ENCODE measurements at places on chromosomes 3 and 15. TPM values are rescaled to one million over a fixed set of nuclear protein-coding genes. Genes with fewer than 3 reads are reported as not detected.

DNA sequence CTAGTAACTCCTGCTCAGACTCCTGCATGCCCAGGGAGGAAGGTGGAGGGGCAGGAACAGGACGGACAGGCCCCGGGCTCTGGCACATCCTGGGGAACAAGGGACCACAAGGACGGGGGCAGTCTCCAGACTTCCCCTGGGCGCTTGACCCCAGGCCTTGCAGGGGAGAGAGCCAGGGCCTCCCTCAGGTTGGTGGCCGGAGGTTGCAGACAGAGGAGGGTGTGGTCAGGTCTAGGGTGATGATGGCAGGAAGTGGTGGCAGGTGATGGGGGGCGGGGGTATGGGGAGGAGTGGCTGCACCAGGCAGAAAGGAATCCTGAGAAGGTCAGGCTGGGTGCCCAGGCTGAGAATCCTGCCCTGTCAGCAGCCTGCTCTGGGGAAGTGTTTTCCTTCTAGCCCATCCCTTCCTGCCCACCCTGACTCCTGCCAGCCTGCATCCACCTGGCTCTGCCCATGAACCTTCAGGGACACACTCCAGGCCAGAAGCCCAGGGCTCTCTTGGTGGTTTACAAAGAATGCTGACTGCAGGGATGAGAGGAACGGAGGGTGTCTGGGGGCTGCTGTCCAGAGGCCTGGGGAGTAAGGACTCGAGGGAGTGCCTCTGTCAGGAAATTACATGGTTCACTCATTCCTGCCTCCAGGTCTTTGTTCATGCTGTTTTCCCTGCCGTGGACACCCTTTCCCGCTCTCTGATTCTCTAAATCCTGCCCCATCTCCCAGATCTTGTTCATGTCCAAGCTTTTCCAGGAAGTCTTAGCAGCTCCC lies 15.8 kb downstream of the LOXL1 start:
- no peak overlapping the region for H3K4me3 ChIP-seq
- no peak for DNase-seq
- peaks cover 7% of the 10 kb centered on the region for H3K4me1 ChIP-seq
- H3K27me3 ChIP-seq = no peaks in the 10 kb centered on the region

DNA sequence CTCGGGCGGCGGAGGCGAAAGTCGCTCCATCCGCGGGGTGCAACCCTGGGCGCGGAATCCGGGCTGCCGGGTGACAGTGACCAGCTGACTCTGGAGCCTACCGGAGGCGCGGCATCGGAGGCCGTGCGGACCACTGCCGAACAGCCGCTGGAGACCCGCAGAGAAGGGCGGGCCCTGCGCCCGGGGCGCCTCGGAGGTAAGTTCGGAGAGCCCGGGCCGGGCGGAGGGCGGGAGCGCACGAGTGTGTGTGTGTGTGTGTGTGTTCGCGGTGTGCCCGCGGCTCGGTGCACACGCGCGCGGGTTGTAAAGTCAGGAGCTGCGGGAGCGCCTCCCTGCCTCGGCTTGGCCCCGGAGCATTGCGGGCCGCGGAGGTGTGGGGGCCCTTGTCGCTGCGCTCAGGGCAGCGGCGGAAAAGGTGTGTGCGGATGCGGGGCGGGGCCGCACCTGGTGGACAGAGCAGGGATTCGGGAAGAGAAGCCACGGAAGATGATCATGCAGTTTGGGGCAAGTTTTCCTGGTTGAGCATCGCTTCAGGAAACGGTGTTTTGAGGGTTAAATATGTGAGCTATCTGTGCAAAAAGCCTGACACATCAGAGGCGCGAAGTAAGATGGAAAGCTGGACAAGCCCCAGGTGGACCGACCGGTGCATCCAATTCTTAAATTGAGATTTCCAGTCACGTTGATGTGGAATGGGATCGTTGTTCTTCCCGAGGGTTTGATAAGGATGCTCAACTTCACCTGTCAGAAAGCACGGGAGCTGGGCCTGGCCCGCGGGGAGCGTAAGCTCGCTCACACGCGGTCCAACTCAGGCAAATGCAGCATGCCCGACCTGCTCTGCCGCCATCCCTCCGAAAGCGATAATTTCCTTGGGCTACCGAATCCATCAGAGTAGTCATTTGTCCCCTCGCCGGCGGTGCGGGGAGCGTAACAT lies 474 bp downstream of the MINAR1 start:
- peaks cover 85% of the 10 kb centered on the region for H3K27me3 ChIP-seq
- peak overlapping the region; percentile 59 for H3K27ac ChIP-seq
- no peak for DNase-seq
- H3K4me3 ChIP-seq = peak overlapping the region; percentile 77
- H3K36me3 ChIP-seq = no peaks in the 10 kb centered on the region

GRCh38 chr15:27059610-27060202 lies 88.7 kb downstream of the GABRG3 start:
- peaks cover 8% of the 10 kb centered on the region for H3K4me1 ChIP-seq
- DNase-seq = peak; percentile 25
- H3K27ac ChIP-seq = no peak overlapping the region
- no peak overlapping the region for H3K4me3 ChIP-seq

DNA sequence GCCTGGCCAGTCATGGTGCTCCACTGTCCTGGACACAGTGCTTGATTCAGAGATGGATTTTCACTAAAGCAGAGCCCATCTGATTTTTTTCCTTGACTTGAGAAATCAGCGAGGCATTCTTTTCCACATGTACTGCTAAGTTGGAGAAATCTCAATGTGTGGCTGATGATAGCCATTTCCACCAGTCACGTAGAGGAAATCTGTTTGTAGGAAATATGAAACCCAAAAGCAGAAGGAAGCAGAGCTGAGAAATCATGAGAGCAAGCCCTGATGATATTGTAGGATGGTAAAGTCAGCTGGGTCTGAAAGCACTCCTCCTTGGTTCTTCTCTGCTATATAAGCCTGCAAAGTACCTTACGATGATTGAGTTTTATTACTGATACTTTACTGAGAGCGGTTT lies 1233.4 kb downstream of the ROBO2 start:
- H3K4me1 ChIP-seq = no peaks in the 10 kb centered on the region
- no peaks in the 10 kb centered on the region for H3K27me3 ChIP-seq
- no peak overlapping the region for H3K27ac ChIP-seq
- H3K36me3 ChIP-seq = no peaks in the 10 kb centered on the region
- DNase-seq = no peak
- no peak overlapping the region for H3K4me3 ChIP-seq

DNA sequence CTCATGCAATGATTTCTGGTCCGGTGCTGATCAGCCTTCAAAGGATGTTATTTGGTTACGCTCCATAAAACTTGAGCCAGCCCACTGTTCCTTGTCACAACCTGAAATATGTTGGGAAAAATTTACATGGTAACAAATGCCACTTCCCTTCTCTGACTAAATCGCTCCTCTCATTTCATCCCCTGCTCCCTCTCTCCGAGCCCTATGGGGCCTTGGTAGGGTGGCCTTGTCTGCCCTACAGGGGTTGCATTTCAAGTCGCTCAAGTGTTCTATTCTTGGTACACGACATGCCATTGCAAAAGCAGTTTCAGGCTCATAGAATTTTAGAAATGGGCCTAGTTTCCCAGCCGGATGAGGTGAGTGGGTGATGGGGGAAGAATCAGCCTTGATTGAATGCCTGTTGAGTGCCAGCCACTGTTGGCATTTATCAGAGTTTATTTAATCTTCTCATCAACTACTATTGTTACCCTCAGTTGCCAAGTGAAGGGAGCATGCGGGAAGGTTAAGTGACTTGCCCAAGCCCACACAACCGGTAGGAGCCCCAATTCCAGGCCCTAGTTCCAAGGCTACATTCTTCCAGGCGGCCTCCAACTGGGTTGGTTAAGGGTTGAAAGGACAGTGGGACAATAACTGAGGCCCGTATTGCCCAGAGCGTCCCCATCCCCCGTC lies 961 bp upstream of the ABHD2 start:
- H3K27ac ChIP-seq = no peak overlapping the region
- H3K27me3 ChIP-seq = no peaks in the 10 kb centered on the region
- DNase-seq = no peak
- peaks cover 3% of the 10 kb centered on the region for H3K4me1 ChIP-seq

- peaks cover 2% of the 10 kb centered on the region for H3K4me1 ChIP-seq
- no peak overlapping the region for H3K4me3 ChIP-seq
- no peaks in the 10 kb centered on the region for H3K27me3 ChIP-seq
- no peak overlapping the region for H3K27ac ChIP-seq
- no peak for DNase-seq
Measured at GRCh38 chr15:36330598-36330997, 248.8 kb upstream of the CDIN1 start.

DNA sequence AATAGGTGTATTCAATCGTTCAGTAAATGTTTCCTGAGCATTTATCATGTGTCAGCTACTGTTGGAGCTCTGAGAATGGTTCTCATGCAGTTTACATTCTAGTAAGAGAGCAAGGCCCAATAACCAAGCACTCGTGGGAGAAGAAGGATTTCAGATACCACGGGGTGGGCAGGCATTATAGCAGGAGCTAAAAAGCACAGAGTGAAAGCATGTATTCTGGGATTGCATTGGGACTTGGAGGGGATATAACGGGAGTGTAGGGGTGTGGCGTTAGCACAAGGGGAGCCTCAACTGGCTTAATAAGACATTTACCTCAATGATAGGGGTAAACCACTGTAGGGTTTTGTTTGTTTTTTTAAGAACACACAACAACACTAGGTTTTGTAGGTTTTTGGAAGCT lies 1.6 kb upstream of the SIAH2 start:
- H3K4me1 ChIP-seq = peaks cover 25% of the 10 kb centered on the region
- H3K27ac ChIP-seq = no peak overlapping the region
- no peaks in the 10 kb centered on the region for H3K36me3 ChIP-seq
- DNase-seq = no peak

DNA sequence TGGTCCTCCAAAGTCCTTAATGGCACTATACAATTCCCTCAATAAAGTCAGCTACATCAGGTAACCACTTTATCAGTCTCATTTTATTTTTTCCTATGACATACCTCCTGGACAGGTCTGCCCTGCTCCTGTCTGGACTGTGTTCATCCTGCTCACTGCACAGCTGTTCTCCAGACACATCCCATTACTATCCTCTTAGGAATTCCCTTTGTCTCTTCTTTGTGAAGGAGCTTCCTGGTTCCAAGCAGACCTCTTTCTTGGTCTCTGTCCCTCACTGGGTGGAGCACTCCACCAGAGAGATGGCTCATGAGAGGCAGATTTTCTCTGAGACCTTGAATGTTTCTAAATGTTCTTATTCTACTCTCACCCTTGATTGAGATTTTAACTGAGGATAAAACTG lies 60.1 kb downstream of the KY start:
- H3K36me3 ChIP-seq = no peaks in the 10 kb centered on the region
- H3K27me3 ChIP-seq = peaks cover 3% of the 10 kb centered on the region
- DNase-seq = no peak
- H3K27ac ChIP-seq = no peak overlapping the region
- H3K4me3 ChIP-seq = no peak overlapping the region
- H3K4me1 ChIP-seq = peaks cover 8% of the 10 kb centered on the region

GRCh38 chr3:77309460-77309859 lies 269.6 kb downstream of the ROBO2 start:
- H3K27me3 ChIP-seq = no peaks in the 10 kb centered on the region
- peaks cover 2% of the 10 kb centered on the region for H3K4me1 ChIP-seq
- peaks cover 3% of the 10 kb centered on the region for H3K36me3 ChIP-seq
- no peak overlapping the region for H3K27ac ChIP-seq

GRCh38 chr3:149004622-149005021 lies 13.3 kb downstream of the GYG1 start:
- no peaks in the 10 kb centered on the region for H3K27me3 ChIP-seq
- H3K4me3 ChIP-seq = no peak overlapping the region
- H3K4me1 ChIP-seq = peaks cover 13% of the 10 kb centered on the region
- peaks cover 11% of the 10 kb centered on the region for H3K36me3 ChIP-seq
- no peak for DNase-seq

DNA sequence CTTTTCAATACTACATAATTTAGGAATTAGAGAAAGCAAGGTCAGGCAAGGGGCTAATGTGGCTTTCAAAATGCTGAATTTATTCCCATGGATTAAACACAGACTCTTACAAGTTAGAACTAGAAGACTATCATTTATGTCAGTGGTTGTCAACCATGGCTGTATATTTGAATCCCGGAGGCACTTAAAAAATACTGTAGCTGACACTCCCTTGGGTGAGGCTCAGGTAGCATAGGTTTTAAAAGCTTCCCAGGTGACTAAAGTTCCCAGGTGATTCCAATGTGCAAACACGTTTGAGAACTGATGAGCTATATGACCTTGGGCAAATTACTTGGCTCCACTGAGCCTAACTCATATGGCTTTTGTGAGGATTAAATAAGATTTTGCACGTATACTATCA lies 29.6 kb downstream of the AAGAB start:
- DNase-seq = no peak
- no peak overlapping the region for H3K27ac ChIP-seq
- H3K27me3 ChIP-seq = no peaks in the 10 kb centered on the region
- no peak overlapping the region for H3K4me3 ChIP-seq

DNA sequence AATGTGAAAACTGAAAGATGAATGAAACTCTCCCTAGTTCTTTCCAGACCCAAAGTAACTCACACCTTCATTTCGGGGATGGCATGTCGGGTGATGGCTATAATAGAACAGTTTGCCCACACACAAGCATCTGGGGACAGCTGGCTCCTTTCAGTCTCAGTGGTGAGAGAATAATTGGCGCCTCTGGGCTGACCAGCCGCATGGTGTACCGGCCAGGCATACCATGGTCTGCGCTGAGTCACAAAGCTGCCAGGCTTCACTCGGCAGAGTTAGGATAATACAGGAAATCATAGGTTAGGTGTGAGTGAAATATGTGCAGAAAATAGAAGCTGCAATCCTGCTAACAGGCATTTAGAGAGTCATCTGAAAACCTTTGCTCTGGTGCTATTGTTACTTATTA lies 80.4 kb upstream of the IGF1R start:
- H3K4me3 ChIP-seq = no peak overlapping the region
- no peak for DNase-seq
- no peak overlapping the region for H3K27ac ChIP-seq
- H3K27me3 ChIP-seq = peaks cover 41% of the 10 kb centered on the region
- H3K36me3 ChIP-seq = no peaks in the 10 kb centered on the region

- no peak for DNase-seq
- no peaks in the 10 kb centered on the region for H3K27me3 ChIP-seq
- no peak overlapping the region for H3K4me3 ChIP-seq
- H3K36me3 ChIP-seq = peaks cover 1% of the 10 kb centered on the region
Measured at GRCh38 chr15:41411441-41411840, 5.5 kb upstream of the RTF1 start.

DNA sequence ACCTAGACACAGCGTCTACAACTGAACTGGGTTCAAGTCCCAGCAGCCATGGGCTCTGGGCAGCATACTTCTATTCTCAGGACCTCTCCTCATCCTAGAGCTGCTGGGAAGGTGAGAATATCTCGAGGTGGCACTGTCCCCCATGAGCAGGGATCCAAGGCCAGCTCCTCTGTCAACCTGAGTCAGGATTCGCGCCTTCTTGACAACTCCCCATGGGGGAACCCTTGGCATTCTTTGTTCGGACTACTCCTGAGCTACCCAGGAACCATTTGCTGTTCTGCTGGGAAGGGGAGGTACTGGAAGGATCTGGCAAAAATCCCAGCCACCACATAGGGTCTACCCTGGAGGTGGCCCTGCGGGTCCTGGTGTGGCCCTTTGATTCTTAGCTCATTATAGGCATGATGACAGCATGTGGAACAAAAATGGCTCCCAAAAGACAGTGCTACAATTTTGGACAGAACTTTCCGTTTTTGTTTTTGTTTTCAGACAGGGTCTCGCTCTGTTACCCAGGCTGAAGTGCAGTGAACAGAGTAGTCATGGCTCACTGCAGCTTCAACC lies 22.3 kb downstream of the PLXNB1 start:
- peak overlapping the region; percentile 49 for H3K27ac ChIP-seq
- H3K36me3 ChIP-seq = peaks cover 22% of the 10 kb centered on the region
- H3K4me3 ChIP-seq = no peak overlapping the region
- H3K4me1 ChIP-seq = no peaks in the 10 kb centered on the region
- no peak for DNase-seq
- H3K27me3 ChIP-seq = no peaks in the 10 kb centered on the region

- H3K4me1 ChIP-seq = no peaks in the 10 kb centered on the region
- no peak overlapping the region for H3K27ac ChIP-seq
- no peaks in the 10 kb centered on the region for H3K27me3 ChIP-seq
- peaks cover 3% of the 10 kb centered on the region for H3K36me3 ChIP-seq
Measured at GRCh38 chr3:107110596-107111305, 266.5 kb upstream of the CCDC54 start.

ULK4 gene
- total RNA-seq = 14.2 TPM

POLG gene
- 156 TPM for total RNA-seq

Measured in progenitor cell of endocrine pancreas (in vitro differentiated cells).